ENCODE measurements at places on chromosomes 1 and 21.

- no peak for DNase-seq
Measured at GRCh38 chr1:173294843-173295242, 87.7 kb upstream of the TNFSF4 start.

DNA sequence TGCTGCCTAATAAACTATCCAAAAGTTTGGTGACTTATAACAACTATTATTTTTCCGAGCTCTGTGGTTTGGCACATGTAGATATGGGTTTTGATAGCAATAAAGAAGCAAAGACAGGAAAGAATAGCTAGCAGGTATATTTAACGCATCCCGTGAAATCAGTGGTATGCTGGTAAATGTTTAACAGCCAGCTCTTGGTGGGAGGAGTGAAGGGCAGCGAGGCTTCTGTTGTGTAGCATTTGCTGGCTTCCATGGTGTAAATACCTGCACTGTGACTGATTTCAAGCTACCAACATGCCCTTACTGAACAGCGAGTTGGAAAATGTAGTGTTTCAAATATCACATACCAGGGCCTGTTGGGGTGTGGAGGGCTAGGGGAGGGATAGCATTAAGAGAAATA lies 291.0 kb downstream of the PRDM2 start:
- DNase-seq, result no peak

DNA sequence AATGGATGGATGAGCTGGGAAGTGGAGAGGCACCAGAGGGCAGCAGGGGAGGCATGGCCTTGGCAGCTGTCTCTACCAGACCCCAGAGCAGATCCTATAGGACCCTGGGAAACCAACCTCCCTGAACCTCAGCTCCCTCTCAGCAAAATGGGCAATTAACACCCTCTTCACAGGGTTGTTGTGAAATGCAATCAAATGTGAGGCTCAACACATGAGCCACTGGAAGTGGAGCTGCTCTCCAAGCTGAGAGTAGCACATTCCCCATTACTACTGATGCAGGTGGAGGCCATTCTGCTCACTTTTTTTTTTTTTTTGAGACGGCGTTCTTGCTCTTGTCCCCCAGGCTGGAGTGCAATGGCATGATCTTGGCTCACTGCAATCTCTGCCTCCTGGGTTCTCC lies 6.5 kb upstream of the SYNC start:
- no peak for DNase-seq

- DNase-seq, result peak; percentile 24
Measured at GRCh38 chr1:34973326-34973725, 11.8 kb downstream of the TMEM35B start.

GRCh38 chr1:119611701-119612113 lies 36.4 kb downstream of the ZNF697 start:
- DNase-seq, result peak; percentile 80

GRCh38 chr1:34163792-34164731 lies 968 bp downstream of the CSMD2 start:
- DNase-seq, result no peak

DNA sequence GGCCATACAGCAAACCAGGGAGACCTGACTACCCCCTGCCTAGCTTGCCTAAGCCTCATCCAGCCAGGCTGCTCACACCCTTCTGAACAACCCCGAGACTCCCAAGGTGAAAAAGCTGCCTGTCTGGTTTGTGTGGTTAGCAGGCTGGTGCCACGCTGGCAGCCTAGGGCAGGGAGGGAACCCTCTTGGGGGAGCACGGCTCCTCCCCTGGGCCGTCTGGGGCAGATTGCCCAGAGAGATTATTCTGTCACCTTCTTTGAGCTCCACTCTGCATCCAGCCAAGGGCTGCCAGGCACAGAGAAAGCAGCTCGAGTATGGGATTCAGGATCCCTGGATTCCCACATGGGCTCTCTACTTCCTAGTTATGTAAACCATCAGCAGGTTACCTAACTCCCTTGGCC lies 27.5 kb upstream of the TCEA3 start:
- DNase-seq, result peak; percentile 96

DNA sequence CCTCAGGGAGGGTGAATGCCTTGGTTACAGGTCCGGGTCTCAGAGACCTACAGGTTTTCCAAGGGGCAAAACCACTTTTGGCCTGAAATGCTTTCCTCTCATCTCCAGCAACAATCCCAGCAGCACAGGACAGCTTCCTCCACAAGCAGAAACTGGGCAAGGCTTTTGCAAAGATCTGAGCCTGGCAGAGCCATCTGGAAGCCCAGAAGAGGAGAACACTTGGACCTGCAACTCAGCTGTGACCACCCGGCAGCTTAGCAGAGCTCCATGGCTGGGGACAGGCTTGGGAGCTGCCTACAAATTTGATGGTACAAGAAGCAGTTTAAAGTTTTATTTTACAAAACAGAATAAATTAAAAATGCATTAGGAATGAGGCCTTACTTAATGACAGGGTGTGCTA lies 90.0 kb upstream of the KCND3 start:
- DNase-seq, result no peak

GRCh38 chr1:3444298-3444697 lies 10.2 kb upstream of the ARHGEF16 start:
- no peak for DNase-seq

- peak; percentile 54 for DNase-seq
Measured at GRCh38 chr21:16534408-16535101, 804.8 kb downstream of the USP25 start.

DNA sequence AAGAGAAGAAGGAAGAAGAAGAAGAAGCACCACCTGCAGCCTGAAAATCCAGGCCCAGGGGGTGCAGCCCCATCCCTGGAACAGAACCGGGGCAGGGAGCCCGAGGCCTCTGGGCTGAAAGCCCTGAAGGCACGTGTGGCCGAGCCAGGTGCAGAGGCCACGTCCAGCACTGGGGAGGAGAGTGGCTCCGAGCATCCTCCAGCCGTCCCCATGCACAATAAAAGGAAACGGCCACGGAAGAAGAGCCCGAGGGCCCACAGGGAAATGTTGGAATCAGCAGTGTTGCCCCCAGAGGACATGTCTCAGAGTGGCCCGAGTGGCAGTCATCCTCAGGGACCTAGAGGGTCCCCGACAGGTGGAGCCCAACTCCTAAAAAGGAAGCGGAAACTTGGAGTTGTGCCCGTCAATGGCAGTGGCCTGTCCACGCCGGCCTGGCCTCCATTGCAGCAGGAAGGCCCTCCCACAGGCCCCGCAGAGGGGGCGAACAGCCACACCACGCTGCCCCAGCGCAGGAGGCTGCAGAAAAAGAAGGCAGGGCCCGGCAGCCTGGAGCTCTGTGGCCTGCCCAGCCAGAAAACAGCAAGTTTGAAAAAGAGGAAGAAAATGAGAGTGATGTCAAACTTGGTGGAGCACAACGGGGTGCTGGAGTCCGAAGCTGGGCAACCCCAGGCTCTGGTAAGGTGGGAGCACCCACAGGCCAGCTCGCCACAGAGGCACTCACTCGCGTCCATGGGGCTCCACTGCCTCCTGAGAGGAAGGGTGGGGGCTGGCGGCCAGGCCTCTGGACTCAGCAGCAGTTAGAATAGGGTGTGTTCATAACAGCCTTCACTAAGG lies 28.4 kb downstream of the RRP1B start:
- DNase-seq, result no peak

- DNase-seq, result no peak
Measured at GRCh38 chr1:226898246-226898645, 27.8 kb downstream of the PSEN2 start.

- DNase-seq, result no peak
Measured at GRCh38 chr1:29679316-29679715, 443.0 kb downstream of the PTPRU start.

- no peak for DNase-seq
Measured at GRCh38 chr1:12180903-12181302, 14.1 kb downstream of the TNFRSF1B start.

- DNase-seq, result peak; percentile 42
Measured at GRCh38 chr1:183331091-183331742, 87.0 kb downstream of the NMNAT2 start.

GRCh38 chr1:119962296-119962968 lies 66.1 kb upstream of the ADAM30 start:
- no peak for DNase-seq

DNA sequence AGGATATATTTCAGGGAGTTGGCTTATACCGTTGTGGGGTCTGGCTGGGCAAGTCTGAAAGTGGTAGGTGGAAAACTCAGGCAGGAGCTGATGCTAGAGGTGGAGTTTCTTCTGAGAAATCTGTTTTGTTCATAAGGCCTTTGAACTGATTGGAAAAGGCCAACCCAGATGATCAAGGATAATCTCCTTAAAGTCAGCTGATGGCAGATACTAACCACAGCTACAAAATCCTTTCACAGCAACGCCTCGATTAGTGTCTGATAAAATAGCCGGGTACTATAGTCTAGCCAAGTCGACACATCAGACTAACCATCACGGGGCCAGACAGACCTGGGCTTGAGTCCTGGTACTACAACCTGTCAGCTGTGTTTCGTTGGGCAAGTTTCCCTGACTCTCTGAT lies 21.4 kb downstream of the OPRD1 start:
- DNase-seq, result no peak

DNA sequence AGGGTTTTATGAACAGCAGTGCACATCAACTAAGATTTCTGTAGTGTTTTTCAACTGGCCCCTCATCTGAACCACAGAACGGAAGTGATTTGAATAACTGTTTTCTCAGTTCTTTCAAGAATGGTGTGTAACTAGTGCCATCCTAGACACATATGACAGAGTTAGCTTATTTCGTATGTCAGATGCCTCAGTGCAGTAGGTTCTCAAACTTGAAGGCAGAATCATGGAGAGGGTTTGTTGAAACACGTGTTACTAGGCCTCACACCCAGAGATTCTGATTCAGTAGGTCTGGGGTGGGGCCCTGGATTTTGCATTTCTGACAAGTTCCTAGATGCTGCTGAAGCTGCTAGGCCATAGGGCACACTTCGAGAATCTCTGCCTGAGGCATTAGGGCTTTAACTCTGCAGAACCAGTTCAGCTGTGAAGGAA lies 49.0 kb downstream of the SCCPDH start:
- DNase-seq, result peak; percentile 91

- DNase-seq, result no peak
Measured at GRCh38 chr1:185704181-185704580, 30.0 kb upstream of the HMCN1 start.

DNA sequence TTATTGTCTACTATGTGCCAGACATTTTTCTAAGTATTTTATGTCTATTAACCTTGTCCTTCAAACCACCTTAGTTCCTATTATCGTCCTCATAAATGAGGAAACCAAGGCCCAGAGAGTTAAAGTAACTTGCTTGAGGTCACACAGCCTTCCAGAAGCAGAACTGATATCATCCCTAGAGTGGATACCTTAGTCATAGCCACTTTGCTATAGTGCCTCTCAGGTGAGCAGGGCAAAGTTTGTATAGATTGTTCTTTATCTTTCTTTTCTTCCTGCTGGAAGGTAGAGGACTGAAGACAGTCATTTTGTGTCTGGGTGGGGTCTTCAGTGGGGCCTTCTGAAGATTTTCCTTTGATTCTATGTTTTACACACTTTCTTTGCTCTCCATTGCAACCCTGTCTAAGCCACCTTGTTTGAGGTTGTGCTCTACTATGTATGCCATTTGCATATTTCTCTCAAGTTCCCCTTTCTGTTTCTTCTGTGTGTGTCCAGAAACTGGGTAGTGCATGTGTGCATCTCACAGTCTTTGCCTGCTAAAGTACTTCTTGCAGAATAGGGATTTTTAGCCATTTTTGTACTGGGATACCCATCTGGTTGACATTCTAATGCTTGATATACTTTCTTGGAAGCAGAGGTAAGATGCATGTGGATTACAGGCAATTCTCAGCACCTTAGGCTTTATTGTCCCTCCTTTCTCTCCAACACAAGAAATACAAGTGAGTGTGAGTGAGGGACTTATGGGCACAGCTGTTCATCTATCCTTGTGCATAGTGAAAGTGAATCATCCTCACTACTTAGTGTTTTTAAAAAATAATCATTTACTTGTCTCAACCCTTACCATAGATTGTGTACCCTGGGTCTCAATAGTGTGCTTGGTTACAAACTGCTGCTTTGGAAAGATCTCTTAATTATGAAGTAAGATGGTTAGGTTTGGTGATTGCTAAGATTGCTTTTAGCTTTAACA lies 207.6 kb upstream of the HMCN1 start:
- no peak for DNase-seq

DNA sequence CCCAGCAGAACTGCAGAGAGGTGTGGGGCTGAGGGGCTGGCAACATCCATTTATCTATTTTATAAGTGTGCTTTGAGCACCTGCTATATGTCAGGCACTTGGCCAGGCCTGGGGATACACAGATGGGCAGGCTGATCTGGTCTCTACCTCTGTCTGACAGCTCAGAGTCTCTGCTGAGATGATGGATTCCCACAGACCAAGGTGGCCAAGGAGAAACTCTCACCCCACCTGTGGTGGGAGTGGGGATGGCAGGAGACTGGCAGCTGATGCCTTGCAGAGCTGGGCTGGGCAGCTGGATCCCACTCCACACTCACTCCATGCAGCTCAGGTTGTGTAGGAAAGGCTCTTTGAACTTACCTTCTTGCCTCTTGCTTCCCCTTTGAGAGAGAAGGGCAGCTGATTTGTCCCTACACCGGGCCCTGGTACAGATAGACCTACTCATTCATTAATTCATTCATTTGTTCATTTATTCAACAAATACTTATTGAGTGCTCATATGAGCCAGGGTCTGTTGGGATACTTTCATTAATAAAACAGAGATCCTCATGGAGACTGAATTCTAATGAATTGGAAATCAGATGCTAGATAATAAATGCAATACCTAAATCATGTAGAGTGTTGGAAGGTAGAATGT lies 9.0 kb downstream of the ADORA1 start:
- DNase-seq, result no peak

DNA sequence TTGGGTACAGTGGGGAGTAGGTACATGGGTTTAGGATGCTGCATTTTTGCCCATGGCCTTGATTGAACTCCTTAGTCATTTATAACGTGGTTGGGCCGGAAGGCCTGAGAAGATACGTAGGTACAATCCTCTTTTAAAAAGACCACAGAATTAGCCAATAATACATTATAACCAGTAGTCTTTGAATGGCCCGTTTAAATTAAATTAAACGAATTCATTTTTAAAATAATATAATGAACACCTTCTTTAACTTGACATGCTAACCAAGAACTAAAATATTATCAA lies 20.1 kb upstream of the ADAR start:
- no peak for DNase-seq

- no peak for DNase-seq
Measured at GRCh38 chr1:245999697-246000637, 507.1 kb downstream of the SMYD3 start.

DNA sequence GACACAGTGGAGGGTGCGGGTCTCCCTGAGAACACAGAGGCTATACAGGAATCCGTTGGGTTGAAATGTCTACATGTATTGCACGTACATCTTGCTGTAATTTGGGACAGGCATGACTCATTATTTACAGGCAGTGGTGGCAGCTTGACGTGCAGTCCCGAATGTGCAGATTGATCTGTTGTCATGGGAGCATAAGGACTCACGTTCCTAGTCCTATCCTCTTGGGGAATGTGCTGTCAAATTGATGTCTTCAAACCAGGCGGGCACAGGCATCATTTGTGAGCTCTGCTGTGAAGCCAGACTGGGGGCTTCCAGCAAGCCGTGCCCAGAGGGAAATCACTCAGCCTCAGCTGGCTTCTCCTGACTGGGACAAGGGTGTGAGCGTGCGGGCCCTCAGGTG lies 40.5 kb downstream of the S100B start:
- no peak for DNase-seq

GRCh38 chr1:24914226-24915069 lies 15.6 kb downstream of the RUNX3 start:
- DNase-seq, result no peak
